ENCODE measurements at places on chromosomes 12 and 14.

DNA sequence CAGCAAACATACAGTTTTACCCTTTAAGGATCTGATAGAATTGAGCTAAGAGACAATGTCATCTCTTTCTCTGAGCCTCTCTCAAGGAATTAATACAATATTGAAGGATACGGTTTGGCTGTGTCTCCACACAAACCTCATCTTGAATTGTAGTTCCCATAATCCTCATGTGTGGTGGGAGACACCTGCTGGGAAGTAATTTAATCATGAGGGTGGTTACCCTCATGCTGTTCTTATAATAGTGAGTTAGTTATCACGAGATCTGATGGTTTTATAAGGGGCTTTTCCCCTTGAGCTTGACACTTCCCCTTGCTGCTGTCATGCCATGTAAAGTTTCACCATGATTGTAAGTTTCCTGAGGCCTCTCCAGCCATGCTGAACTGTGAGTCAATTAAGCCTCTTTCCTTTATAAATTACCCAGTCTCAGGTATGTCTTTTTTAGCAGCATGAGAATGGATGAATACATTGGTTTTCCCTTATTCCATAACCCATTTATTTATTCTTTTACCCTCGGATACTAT is 47.6 kb downstream of the TMEM30B start:
- DNase-seq, result no peak

DNA sequence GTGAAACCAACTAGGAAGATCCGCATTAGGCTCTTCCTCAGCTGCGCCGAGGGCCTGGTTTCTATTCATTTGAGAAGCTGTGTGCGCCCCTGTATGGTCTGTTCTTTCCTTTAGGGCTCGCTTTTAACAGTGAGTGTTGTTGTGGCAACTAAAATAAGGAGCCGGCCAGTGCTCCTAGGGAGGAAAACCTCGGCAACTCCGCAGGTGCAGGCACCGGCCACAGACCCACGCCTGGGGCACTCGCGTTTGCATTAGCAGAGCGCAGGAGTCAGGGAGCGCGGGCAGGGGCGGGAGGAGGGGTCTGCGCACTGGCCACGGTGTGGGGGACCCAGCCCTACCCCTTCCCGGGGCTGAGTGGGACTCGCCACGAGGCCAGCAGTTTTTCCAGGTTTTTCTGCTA is 50.5 kb downstream of the STX2 start:
- DNase-seq, result no peak

- peak; percentile 51 for DNase-seq
Measured at GRCh38 chr14:93655078-93655750, 133.1 kb downstream of the PRIMA1 start.

DNA sequence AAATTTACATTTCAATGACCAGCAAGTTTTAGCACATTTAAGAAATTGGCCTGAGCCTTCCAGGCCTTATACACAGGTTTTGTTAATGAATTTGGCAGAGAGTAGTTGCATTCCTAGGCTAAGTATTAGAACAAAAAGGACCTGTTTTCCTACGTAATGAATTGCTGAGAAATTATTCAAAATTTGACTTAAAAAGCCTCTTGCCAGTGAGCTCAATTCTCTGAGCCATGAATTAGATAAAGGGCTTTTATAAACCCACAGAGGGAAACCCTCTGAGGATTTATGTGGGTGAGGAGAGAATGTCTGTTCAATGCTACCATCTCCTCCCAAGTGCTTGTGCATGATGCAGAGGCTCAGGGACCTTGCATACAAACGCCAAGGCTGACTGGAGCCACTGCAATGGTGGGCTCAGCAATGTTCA is 94.5 kb upstream of the PELI2 start:
- no peak for DNase-seq

GRCh38 chr12:66132408-66132807 is 1.9 kb upstream of the LLPH start:
- no peak for DNase-seq

- no peak for DNase-seq
Measured at GRCh38 chr12:3436461-3437065, 54.4 kb upstream of the PRMT8 start.

GRCh38 chr12:123250471-123251383 is 17.5 kb downstream of the MTRFR start:
- peak; percentile 68 for DNase-seq

- no peak for DNase-seq
Measured at GRCh38 chr12:32863128-32863527, 33.4 kb downstream of the PKP2 start.

GRCh38 chr14:21206753-21207684 is 51.2 kb upstream of the OR5AU1 start:
- no peak for DNase-seq

DNA sequence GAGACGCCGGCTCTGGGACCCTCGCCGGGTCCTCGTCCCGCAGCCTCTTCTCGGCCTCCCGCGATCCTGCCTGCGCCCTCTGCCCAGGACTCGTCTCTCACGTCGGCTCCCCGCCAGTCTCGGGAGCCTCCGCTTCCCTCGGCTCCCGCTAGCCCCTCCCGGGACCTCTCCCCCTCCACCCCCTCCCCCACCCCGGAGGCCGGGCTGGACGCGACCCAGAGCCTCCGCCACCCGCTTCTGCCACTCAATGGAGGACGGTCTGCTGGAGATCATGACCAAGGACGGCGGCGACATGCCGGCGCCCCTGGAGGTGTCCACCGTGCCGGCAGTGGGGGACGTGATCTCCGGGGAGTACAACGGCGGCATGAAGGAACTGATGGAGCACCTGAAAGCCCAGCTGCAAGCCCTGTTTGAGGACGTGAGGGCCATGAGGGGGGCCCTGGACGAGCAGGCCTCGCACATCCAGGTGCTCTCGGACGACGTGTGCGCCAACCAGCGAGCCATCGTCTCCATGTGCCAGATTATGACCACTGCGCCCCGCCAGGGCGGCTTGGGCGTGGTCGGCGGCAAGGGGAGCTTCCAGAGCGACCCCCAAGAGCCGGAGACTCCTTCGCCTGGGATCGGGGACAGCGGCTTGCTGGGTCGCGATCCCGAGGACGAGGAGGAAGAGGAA is 568 bp downstream of the CCDC184 start:
- DNase-seq, result no peak

DNA sequence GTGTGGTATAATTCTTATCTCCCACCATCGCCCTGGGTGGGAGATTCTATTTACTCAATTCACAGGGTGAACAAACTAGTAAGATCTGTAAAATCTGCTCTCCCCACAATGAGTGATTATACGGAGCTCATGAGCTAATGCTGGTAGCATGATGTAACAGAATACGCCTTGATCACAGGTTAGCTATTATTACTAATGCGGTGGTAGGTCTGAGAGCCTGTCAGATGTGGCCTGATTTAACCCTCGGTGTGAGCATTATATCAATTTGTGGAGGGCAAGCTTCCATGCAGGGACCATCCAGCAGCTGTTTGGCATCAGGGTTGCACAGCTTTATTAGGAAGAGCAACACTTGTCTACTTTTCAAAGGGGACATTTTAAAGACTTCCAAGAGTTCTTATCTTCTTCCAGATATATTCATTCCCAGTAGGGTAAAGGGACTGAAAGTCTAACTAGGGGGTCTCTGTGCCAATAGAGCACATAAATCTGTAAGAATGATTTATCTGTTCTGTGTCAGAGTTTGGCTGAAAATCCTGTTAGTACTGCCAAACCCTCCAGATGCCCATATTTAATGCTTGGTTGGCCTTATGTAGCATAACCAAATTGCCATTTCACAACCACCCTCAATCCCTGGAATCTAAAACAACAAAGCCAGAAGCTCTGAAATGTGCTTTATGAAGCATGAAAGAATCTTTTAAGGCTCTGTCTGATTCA is 18.7 kb downstream of the TSHR start:
- DNase-seq, result peak; percentile 20

DNA sequence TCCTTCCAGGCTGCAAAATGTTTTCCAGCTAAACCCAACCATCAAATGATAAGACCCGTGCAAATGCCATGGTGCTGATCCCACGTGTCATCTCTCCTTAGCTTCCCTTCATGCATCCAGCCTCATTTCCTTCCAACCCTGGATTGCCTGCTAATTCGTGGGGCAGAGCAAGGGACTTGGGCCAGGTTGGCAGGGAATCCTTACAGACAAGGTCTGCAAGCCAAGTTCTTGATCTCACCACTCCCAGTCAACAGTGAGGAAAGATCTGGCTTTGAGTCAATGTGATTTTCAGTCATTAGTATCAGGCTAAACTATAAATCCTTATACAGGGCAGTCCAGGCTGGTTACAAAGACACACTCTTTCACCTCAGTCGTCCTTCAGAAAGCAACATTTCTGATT is 150.9 kb downstream of the ANO2 start:
- no peak for DNase-seq

- no peak for DNase-seq
Measured at GRCh38 chr14:77032491-77032843, 4.0 kb upstream of the IRF2BPL start.

DNA sequence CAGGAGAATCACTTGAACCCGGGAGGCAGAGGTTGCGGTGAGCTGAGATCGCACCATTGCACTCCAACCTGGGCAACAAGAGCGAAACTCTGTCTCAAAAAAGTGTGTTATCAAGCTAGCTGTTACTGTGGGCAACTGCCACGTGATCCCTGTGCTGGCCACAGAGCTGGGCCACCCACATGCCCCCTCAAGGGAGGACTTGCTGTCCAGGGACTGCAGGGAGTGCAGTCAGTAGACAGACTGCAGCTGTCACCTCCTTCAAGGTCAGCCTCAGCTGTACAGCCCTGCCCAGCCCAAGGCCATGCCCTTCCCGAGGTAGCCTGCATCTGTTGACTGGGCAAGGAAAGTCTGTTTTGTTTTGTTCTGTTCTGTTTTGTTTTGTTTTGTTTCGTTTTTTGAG is 46.6 kb upstream of the BICDL1 start:
- DNase-seq, result no peak

DNA sequence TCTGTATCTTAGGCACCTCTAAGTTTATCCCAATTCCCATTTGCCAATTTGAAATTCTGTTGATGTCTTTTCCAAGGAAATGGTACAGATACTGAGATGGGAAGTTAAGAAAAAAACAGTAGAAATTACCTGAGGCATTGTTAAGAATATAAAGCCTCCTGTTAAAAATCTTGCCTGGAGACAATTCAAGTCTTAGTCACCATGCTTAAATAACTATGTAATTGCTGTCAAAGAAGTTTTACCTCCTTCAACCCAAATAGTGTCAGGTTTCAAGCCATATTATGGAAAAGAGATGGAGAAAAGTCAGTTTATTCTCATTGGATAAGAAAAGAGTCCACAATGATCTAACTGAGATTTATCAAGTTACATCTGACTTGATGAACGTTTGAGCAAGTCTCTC is 974.7 kb downstream of the GALC start:
- no peak for DNase-seq

GRCh38 chr12:109994401-109995175 is 1.6 kb downstream of the GIT2 start:
- DNase-seq, result no peak

- no peak for DNase-seq
Measured at GRCh38 chr12:20696181-20696905, 1.2 kb downstream of the SLCO1C1 start.

- peak; percentile 29 for DNase-seq
Measured at GRCh38 chr14:94448071-94448808, 4.4 kb downstream of the SERPINA11 start.

- no peak for DNase-seq
Measured at GRCh38 chr12:132259364-132259871, 70.0 kb downstream of the GALNT9 start.

All from NCI-H1105 (cell line).